C1 segment of cervical spinal cord (tissue), 14 donors: ENCODE measurements at places on chromosomes 4 and X.

GRCh38 chrX:17656035-17656418 is 81.3 kb upstream of the SCML1 start:
- DNase-seq = no peak

DNA sequence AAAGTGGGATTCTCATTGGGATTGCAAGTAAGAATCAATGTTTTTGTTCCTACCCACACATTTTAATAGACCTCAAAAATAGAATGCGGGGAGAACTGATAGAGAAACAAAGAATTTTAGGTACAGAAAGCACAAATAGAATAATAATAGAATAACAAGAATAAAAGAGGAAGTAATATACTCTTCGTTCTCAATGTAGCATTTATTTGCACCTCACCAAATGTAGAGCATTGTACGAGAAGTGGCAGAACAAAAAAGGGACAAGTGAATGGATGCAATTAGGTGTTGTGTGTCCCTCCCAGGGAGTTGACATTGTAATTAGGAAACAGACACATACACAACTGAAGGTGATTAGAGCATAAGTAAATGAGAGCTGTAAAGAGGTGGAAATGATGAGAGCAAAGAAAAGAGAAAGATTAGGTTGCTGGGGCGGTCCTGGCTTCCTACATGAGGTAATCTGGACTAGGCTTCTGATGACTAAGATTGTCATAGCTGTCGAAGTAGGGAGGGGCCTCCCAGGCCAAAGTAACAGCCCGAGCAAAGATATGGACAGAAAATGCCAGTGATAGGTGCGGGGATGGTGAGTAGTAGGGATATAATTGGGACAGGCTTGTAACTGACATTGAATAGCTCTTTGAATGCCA is 10.4 kb downstream of the RAB9A start:
- DNase-seq = no peak

DNA sequence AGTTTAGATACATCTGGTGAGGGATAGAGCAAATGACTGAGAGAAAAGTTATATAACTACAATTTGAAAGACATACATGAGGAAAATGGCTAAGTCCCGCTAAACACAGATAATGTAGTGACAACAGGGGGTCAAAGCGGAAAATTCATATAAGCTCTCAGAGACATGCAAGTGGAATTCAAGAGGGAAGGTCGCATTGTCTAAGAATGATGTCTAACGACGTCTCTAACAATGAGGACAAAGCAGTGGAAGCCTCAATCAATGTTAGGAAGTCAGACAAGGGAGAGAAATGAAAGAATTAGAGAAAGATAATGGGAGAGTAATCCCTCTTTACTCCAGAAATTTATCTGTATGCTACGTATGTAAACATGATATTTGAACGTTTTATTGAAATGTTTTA is 113.4 kb downstream of the ANTXR2 start:
- DNase-seq = no peak

GRCh38 chrX:110218591-110218990 is 99.3 kb downstream of the AMMECR1 start:
- no peak for DNase-seq

- DNase-seq = no peak
These were observed 89.2 kb downstream of the DACH2 start for GRCh38 chrX:86237482-86237881.

- no peak for DNase-seq
These were observed 332.0 kb downstream of the TENM3 start for GRCh38 chr4:182575225-182575624.

- no peak for DNase-seq
These were observed 44.0 kb upstream of the SCD5 start for GRCh38 chr4:82842593-82842992.

DNA sequence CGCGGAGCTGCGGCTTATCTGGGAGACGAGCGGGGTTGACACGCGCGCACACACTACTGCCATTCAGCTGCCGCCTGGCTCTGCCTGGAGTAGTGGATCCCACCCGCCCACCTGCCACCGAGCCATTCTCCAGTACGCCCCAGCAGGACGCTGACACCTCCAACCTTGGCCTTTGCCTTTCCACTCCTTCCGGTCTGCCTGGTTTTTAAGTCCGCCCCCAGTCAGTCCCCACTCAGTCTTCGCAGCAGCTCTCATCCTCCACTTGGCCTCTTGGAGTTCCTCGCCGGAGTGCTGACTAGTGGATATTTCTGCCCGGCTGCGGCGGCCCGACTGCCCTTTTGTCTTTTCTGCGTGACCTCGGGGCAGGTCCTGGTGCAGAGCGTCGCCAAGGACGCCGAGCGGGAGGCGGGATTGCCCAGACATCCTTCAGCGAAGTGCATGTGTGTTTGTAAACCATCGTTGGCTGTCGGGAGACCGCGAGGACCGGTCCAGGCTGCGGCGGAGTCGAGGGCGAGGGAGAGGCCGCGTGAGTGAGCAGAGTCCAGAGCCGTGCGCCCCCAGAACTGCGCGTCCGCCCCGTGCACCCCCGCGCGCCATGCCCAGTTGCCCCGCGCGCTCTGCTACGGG is 1.1 kb downstream of the SLIT2 start:
- no peak for DNase-seq

GRCh38 chrX:20140420-20140819 is 1.2 kb downstream of the EIF1AX start:
- DNase-seq = no peak

DNA sequence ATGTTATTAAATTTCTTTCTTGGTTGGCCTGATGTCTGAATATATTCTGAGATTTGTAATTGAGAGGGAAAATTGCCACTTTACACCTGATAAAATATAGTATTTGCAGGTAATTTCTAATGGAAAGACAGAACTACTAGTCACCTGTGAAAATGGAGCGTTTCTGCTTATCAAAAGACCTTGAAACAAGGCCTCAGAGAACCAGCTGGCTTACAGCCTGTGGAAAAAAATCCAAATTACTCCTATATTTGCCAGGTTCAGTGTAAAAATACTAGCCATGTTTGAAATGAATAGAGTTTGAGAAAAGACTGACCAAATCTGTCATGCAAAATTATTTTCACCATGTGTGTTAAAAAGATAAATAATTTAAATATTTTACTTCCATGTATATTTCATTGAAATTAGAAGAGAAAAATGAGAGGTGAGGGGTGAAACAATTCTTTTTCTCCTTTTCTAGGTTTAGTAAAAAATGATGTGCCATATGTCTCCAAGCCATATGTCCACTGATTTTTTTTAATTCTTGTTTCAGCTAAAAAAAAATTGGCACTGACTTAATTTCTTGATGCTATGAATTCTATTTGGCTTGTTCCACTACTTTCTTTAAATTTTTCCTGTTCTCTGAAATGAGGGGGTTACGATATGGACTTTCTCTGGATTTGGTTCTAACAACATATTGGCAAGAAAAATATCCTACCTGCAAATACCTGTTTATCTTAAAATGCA is 464.9 kb downstream of the GRXCR1 start:
- DNase-seq = no peak

DNA sequence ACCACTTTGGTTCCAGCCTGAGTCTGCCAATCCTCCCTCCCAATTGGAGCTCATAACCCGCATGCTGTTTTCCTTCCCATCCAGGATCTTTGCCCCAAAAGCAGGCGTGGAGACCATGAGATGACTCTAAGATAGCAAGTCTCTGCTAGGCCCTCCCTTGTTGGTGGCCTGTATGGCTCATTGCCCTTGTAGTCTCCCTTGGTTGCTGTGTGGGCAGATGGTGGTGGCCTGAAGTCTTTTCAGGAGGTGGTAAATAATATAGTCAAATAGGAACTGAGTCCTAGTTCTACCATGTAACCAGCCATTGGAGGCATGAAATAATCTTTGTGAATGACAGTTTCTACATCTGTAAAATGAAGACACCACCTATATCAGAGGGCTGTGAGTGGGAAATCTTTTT is 1.2 kb downstream of the ATP6AP1 start:
- DNase-seq = no peak
